ENCODE measurements at places on chromosomes 11 and 22. TPM values are rescaled to one million over a fixed set of nuclear protein-coding genes. Genes with fewer than 3 reads are reported as not detected.
A peak's percentile ranks its signal among the peaks of the same experiment; 100 is the strongest.

UBASH3B gene
- 15.3 TPM for total RNA-seq

LARGE1 gene
- not detected for total RNA-seq

SOX10 gene
- total RNA-seq = not detected

ARHGEF17 gene
- total RNA-seq = 24.0 TPM

GRCh38 chr22:31393893-31394292 is 5.5 kb upstream of the DRG1 start:
- no peak for DNase-seq

GRCh38 chr22:17786435-17787161 is 12.3 kb upstream of the BID start:
- DNase-seq = no peak

GRCh38 chr11:27783701-27784355 is 83.6 kb upstream of the BDNF start:
- DNase-seq = peak; percentile 50

DNA sequence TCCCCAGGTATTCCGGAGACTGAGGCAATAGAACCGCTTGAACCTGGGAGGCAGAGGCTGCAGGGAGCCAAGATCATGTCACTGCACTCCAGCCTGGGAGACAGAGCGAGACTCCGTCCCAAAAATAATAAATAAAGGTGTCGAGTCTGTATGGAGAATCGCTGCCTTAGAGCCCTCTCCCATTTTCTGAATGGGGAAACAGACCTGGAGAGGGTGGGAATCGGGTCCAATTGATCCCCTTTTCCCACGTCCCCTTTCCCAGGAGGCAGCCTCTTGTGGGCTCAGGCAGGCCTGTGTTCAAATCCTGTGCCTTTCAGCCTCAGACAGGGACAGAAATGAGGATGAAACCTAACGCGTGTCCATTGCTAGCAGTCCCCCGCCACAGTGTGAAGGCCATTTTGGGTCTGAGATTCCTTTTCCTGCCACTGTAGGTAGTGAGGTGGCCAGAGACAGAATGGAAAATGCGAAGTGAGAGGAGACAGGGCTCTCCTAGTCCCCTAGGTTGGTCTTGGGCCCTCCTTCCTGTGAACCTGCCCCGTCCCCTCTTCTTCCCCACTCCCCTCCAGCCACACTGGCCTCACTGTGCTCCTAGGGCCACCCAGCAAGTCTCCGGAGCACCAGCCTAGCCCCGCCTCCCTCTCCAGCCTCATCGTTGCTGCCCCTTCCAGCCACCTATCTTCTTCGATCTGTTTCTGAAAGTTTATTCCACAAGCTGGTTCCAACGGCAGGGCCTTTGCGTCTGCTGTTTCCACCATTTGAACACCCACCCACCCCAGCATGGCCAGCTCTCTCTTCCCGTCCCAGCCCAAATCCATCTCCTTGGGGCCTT is 2.7 kb upstream of the POLDIP3 start:
- no peak for DNase-seq

- DNase-seq = no peak
Observed at GRCh38 chr11:41400124-41400523, 59.3 kb downstream of the LRRC4C start.

GRCh38 chr22:23250056-23250784 is 69.9 kb downstream of the BCR start:
- no peak for DNase-seq
